ENCODE measurements at places on chromosomes 7 and 10.

DNA sequence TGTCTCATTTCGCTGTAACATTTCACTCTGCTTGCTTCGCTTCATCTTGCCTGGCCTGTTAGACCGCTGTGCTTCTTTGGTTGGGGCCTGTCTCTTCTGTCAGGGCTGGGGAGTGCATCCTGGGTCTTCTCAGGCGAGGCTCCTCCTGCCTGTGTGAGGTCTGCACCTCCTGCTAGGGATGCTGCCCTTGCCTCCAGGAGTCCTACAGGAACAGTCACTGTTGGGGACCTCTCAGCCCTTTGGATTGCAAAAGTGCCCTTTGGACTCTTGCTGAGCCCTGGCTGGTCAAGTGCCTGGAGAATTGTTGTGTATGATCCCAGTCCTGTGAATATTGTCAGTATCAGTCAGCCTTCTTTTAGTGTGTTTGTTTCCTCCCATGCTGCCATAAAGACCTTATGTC is 84.1 kb downstream of the MDFIC start:
- DNase-seq: no peak

- DNase-seq: no peak
Observed at GRCh38 chr10:26969145-26969926, 108.6 kb upstream of the ABI1 start.

DNA sequence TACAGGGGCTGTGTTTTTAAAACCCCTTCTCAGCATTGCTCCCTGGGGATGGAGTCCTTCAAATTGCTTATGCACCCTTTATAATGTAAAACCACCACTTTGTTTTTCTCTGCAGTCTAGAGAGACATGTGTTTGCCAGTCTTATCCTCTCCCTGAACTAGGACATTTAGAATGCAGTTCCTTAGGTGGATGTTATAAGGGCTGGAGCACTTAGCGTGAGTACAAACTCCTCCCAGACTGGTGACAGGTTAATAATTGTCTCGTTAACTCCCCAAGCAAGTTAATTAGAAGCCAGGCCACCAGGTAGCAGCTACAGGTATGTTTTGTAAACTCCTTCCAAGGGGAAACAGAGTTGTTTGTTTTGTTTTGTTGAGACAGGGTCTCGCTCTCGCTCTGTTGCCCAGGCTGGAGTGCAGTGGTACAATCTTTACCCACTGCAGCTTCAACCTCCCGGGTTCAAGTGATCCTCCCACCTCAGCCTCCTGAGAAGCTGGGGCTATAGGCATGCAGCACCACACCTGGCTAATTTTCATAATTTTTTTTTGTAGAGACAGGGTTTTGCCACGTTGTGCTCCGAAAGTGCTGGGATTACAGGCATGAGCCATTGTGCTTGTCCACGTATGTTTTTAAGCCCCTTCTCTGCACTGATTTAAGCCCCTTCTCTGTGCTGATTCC is 100.2 kb downstream of the FAM107B start:
- no peak for DNase-seq

DNA sequence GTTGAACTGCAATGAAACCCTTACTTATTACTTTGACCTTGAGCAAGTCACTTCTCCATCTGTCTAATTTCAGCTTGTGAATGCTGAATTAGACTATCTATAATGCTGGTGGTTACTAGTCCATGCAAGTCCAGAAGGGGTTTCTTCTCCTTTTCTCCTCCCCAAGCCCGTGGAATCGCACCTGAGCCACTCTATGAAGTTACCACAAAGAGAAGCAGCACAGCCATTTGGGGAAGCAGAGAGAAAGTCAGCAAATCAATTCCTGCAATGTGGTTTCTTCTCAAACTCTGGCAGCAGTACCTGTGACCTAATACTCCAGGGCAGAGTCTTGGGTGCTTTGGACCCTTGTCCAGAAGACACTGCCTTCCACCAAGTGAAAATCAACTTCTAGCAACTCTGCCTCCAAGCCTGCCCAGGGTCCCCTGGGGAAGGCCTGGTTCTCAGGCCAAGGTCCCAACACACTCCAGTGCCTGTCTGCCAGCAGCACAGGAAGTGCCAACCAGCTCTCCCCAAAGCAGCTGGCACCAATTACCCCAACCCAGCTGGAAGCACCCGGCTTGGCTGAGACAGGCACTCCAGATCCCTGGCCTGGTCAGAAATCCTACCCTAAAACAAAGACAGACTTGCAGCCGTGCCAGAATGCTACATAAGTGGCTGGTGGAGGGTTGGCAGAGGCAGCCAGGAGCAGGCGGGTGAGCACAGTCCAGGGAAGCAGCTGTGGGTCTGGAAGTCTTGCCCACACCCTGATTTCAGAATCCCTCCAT is 200.3 kb downstream of the LSM5 start:
- no peak for DNase-seq

- DNase-seq: no peak
Observed at GRCh38 chr7:117775801-117776200, 97.4 kb downstream of the CTTNBP2 start.
